Kidney (tissue), 22 donors: ENCODE measurements at places on chromosomes 16 and 17. TPM values are rescaled to one million over a fixed set of nuclear protein-coding genes. Genes with fewer than 3 reads are reported as not detected.

DNA sequence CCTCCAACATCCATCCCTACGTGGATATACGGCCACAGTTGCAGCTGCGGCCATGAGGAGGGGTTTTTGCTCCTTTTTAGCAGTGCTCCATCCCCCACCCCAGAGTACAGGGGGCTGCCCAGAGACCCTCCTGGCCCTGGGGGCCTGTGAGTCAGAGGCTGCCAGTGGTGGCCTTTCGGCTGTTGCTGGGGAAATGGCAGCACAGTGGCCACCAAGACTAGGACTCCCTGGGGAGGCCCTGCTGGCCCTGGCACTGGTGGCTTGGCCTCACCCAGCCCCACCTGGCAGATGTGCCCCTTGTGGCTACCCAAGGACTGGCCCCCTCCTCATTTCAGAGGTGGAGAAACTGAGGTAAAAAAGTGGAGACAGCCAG is 29.1 kb downstream of the RAI1 start:
- DNase-seq = no peak

The EZH1 gene
- 59.2 TPM for total RNA-seq

- no peak for DNase-seq
These were observed 42.4 kb upstream of the NUDT7 start for GRCh38 chr16:77679901-77680300.

GRCh38 chr16:64181271-64181925 is 940.5 kb downstream of the CDH11 start:
- DNase-seq = no peak

DNA sequence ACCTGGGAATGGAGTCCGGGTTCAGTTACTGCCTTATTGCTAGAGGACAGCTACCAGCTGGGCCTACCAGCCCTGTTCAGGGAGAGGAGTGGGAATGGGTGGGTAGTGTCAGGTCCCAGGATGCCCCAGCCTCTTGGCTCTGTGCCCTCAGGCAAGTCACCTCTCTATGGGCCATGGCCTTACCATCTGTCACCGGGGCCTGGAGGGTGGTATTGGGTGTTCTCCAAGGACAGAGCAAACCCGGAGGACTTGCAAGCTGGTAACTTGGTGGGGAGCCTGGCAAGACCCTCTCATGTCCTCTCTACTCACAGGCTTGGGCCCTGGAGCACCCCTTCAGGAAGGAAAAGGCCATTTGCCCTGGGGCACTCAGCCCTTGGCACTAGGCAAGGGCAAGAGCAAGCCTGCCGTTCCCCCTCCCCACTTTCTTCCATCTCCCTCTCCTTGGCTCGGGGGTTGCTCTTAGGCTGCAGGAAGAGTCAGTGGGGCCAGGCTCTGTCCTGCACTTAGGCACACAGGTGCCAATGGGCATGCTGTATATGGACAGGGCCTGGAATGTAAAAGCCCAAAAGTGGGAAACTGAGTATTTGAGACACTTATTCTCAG is 170.0 kb upstream of the ZNF267 start:
- DNase-seq = no peak
